NCI-H2081 (cell line): ENCODE measurements at places on chromosomes 13 and 19.

DNA sequence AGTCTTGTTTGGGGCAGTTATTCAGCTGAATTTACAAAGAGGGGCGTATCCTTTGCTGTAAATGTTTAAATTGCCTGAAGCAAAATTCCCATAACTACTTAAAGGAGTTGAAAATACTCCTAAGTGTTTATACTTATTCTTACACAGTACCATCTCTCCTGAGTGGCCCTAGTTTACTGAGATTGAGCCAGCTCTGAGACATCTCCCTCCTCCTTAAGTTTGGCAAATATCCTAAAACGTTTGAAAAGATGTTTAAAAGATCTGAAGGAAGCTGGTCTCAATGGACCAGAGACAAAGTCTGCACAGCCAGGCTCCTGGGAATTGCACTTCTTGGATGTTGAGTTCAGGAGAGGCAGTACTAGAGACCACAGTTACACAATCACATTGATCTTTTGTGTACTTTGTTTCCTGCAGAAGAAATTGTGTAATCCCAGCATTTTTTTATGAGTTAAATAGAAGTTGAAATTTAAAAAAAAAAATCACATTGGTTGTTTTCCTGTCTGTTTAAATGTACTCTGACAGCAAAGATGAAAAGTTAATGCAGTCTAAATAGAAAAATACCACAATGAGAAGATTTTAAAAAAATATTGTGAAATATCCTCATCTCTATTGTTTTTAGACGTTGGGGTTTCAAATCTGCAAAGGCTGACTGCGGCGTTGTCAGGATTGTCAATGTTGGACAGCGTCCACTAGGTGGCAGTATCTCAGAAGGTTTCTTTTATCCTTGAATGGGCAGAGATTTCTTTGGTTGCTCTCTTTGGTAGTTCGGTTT is 20.7 kb downstream of the TNFSF11 start:
- DNase-seq, result peak; percentile 69

DNA sequence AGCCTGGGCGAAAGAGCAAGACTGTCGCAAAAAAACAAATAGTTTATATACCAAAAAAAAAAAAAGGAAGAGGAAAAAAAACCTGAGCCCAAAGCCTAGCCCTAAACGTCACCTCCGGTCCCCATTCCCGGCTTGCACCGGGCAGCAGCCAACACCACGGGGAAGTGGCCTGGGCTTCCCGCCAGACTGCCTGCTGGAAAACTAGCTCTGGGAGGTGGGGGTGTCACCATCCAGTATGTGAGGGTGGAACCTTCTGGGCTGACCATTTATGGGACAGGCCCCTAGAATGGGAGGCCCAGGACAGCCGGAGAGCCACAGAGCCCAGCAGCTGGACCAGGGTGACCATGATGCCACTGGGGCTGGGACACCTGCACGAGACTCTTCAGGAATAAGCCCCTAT is 37.3 kb downstream of the IL12RB1 start:
- no peak for DNase-seq

GRCh38 chr13:65724226-65724625 is 1505.9 kb downstream of the PCDH9 start:
- no peak for DNase-seq

DNA sequence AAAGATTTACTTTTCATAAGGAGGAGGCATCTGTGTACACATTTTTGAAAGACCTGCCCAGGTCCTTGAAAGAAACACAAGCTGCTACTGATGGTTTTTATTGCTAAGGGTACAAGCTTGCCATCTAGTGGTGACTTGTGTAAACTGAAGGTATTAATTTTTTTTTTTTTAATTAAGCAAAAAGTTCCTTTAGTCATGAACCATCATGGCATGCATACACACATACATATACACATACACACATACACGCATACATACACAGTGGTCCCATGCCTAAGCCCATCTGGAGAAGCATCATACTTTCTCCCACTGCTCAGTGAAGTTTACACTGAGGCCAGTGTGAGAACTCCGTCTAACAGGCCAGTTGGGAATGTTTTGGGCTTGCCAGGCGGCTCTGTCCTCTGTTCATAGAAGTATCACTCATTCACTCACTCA is 312.5 kb downstream of the DCLK1 start:
- peak; percentile 33 for DNase-seq

DNA sequence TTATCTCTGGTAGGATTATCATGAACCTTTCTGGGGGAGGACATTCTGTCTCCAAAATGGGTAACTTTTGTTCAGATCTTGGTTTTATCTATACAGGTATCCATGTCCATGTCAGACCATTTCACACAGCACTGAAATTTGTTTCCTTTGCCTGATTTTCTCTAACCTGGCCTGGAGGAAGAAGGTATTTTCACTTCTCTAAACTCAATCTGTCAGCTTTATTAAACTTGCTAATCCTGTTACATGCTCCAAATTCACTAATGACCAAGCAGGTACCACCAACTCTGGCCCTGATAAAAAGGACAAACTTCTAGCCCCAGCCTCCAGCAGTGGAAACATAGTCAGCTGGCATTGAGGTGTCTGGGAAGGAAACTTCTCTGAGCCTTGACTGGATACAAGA is 234.4 kb downstream of the DNAJC15 start:
- DNase-seq, result no peak

- peak; percentile 33 for DNase-seq
Measured at GRCh38 chr19:35253316-35254286, 4.8 kb downstream of the LSR start.

- no peak for DNase-seq
Measured at GRCh38 chr19:58578012-58578925, 5.1 kb upstream of the MZF1 start.

DNA sequence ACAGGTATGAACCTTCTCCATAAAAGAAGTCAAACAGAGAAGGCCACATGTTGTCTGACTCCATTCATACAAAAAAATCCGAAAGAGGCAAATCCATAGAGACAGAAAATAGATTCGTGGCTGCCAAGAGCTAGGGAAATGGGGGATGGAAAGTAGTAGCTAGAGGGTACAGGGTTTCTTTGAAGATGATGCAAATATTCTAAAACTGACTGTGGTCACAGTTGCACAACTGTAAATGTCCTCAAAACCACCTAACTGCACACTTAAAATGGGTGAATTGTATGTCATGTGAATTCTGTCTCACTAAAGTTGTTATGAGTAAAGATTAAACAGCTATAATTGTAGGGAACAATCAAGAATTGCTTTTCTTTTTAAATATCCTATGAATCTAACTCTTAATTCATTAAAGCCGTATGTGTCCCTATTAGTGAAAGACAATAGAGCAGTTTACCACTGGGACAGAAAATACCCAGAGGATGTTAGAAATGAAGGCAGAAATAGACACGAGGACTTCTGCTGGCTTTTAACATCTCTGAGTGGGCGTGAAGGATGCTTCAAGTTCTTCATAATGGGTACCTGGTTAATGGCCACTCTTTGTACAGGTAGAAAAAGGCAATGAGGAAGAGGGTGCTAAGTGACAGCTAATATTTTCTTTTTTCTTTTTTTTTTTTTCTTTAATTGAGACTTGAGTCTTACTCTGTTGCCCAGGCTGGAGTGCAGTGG is 21.2 kb downstream of the INSR start:
- no peak for DNase-seq

DNA sequence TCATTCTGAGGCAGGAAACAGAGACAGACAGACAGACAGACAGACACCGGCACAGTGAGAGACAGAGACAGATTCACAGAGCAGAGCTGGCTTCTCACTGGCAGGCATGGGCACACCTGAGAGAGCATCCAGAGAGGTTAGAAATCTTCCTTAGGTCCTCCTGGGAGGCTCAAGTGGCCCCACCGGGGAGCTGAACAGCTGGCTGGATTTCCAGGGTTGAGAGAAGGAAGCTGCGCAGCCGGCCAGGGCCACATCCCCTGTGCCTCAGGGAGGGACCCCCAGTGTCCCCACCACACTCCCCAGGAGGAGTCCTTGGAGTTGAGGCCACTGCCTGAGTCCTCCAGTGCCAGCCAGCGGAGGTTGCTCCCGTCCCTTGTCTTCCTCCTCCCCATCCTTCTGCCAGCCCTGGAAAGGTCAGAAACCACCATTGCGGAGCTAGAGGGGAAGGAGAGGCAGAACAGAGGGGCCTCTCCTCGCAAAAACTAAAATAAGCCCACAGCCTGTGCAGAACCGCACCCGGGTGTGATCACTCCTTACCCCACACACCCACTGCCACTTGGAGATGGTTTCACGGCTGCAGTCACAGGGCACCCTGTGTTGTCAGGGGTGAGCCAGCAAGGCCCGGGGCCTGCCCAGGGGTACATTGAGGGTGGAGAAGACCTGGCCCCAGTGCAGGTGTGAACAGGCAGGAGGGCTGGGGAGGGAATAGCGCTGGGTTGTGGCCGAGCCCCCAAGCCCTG is 4.2 kb downstream of the FFAR3 start:
- no peak for DNase-seq

DNA sequence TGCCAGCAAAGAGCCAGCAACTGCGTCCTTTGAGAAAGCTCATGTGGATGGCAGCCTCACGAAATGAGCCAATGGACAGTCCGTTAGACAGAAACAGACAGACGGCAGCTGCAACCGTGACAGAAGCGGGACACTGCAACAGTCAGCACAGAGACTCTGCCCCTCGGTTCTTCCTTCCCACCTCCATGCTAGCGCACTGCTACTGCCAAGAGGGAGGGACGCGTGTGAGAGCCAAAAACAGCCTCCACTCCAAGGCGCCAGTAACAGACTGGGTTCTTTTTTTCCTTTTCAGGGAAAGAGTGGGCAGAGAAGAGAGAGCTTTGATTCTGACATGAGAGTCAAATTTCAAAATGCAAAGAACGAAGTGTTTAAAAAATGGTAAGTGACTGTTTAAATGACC is 77.5 kb downstream of the SERP2 start:
- DNase-seq, result no peak

DNA sequence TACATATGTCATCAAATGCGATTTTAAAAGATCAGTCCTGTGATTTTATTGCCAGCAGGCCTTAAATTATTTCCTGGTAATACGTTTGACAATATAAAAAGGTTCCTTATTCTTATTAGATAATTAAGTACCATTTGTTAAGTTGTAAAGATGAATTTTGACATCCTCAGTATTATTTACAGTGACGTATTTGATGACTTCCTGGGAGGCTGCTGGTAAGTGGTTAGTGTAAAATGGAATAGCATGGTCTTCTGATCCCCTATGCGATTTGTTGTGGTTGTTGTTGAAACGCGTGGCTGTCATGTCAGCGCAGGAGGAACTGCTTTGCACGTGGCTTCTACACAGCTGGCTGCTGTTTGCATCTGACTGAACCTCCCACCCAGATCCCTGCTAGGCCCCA is 99.7 kb downstream of the DCLK1 start:
- DNase-seq, result no peak

DNA sequence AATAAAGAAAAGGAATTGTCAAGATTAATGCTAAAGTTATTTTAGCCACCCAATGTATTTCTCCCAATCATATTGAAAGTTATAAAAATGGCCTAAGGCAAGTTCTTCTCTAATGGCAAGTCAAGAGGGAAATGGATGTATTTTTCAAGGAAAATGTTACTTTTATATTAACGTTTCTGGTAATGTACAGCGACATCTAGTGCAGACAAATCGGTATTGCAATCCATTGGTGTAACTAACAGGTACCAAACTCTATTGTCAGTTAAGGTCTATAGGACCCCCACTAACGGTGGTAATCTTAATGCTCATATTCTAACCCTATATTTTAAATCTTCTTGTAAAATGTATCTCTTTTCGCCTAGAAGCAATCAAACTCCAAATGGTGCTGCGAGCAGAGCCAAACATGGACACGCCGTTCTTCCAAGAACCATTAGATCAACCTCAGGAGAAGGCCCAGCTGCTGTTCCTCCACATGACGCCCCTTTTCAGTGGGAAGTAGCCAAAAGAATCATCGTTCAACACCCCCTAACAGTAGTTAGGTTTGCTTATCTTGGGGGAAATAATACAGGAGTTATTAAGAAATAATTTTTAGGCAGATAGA is 98.5 kb upstream of the PABPC3 start:
- DNase-seq, result peak; percentile 45

DNA sequence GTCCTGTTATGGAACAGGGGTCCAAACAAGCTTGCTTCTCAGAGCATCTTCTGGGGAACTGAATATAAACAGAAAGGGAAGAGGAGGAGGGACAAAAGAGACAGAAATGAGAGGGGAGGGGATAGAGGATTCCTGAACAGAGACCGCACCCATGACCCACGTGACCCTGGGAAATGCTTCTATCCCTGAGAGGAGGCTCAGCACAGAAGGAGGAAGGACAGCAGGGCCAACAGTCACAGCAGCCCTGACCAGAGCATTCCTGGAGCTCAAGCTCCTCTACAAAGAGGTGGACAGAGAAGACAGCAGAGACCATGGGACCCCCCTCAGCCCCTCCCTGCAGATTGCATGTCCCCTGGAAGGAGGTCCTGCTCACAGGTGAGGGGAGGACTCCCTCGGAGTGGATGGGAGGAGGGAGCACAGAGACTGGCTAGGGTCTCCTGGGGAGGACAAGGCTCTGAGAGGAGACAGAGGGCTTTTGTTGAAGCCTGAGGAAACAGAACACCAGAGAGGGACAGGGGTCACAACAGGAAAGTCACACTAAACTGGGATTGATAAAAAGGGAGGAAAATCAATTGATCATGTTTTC is at the start of gene CEACAM6:
CEACAM6 (plus strand) TSS at position 203 of the 586 bp plus-strand sequence; CDS start at position 312, 109 bp downstream.
- DNase-seq, result no peak

DNA sequence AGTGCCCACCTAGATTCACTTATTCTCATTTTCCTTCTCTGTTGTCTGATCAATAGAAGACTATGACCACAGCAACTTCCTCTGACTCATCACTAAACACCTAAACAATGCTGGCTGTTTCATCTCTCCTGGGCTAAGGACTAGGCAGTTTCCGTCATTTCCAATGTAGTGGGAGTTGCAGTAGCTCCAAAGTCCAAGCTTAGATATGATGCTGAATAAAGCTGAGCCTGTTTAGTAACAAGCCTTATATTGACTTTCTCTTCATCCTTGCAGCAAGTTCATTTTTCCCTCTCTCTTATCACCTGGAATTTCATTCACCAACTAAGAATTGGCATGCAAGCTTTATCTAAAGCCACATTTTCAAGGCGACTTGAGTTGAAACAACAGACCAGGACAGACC is 53.5 kb upstream of the PCDH9 start:
- DNase-seq, result no peak

DNA sequence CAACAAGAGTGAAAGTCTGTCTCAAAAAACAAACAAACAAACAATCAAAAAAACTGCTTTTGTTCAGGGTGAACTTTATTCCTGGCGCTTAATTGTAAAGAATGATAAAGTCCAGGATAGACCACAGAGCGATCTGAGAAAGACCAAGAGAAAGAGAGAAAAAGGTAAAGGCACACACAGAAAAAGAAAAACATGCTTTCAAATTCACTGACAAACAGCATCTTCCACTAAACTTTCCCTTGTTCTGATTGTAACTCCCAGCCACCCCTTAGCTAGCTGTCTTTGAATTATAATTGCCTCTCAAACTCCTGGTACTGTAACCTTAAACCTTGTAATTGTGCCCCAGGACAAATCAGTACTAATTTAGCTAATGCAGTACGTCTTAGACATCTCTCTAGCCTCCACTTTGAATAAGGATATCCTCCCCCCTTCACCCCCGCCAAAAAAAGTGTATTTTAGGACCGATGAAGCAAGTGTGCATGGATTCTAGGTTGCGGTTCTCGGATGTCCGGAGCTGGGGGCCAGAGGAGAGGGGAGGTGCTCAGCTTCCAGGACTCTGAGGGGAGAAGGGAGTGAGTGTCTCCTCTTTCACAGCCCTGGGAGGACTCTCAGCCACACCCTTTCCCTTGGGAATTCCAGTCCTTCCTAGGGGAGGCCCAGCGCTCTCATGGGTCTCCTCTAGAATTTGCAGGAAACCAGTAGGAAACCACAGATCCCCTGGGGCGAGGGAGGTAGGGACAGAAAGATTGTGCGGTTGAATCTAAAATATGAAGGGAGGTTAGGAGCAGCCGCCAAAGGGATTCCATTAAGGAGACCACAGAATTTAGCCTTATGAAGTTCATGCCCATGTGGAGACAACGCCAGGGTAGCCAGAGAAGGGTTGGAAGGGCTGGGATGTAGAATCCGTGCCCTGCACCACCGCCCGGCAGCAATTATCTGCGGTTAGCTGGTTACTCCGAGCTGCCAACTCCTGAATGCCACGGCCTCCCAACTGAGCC is 19.7 kb downstream of the ZNF536 start:
- no peak for DNase-seq
